ENCODE measurements at places on chromosomes 5 and 9.

DNA sequence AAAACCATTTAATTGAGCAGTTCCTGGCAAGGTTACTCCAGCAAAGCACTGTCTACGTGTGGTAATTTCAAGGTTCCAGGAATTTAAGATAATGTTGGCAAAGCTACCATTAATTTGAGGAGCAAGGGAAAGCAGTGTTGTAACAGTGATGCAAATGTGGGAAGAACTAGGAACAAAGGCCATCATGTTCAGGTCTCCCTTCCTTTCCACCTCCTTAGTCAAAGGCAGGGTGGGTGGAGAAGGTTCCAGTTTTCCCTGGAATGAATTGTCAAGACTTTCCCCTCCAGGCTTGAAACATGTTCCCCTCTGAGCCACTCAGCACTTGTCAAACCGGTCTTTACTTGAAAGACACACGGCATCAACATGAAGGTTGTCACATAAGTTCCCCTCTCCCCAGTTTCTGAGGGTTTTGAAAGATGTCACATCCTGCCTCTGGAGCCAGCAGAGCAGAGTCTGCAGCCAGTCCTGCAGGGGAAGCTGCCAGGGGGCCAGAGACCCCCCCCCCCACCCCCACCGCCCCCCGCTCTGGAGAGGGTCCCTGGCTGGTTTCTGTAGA is 226.0 kb downstream of the GAS1 start:
- no peak for DNase-seq

DNA sequence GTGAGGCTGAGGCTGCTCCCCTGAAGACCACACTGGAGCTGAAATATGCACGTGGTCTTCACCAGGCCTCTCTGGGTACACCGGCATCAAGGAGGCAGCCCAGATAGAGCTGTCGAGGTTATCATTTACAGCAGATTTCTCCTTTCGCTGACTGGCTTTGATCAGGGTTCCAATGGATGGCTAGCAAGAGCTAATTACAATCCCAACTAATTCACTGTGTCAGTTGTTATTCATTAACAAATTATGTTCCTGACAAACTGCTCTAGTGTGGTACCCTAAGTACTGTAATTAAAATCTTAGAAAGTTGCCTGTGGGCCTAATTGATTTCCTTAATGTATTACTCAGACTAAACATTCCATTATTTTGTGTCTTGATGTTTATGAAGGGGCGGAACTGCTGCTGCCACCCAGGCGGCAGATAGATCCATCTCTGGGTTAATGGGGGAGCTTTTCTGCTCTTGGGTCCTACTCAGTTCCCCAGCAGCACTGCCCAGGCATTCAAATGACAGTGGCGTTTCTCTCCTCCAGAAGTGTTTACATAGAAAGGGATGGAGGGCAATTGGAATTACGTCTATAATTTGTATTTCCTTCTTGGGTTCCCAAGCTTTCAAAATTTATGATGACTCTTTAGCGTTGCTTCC is 71.7 kb upstream of the RAD23B start:
- no peak for DNase-seq

- no peak for DNase-seq
Measured at GRCh38 chr5:33235824-33236223, 204.9 kb upstream of the TARS1 start.

GRCh38 chr9:89425024-89425805 is 72.7 kb downstream of the SEMA4D start:
- DNase-seq = no peak

DNA sequence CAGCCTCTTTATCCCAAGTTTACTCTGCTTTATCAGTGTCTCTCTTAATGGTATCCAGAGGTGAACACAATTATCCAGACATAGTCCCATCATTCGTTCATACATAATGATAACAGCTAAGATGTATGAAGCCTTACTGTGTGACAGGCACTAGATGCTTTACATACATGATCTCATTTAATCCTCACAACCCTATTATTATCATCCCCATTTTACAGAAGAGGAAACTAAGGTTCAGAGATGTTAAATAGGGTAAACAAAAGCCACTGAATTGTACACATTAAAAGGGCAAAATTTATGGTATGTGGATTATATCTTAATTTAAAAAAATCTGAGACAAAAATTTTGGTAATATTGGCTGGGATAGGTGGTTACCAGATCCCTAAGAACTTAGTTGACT is 124.1 kb upstream of the TBC1D2 start:
- no peak for DNase-seq

DNA sequence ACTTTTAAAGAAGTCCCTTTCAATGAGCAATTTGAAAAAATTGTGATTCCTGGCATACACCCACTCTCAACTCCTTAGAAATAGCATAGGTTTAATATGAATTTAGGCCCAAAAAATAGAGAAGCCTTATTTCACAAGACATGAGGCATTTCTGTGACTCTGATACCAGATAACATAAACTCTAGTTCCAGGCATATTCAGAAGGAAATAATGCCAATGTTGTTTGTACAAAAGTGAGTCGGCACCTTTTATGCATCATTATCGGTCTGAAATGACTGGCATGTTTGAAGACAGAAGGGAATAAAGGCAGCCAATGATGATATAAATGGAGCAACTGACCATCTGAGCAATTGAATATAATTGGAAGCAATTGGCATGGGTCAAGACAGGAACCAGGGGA is 19.4 kb upstream of the RECK start:
- DNase-seq = no peak
